ENCODE measurements at places on chromosomes 1 and 21.

GRCh38 chr1:45051005-45051772, 39.1 kb downstream of the UROD start:
- no peak for DNase-seq

GRCh38 chr1:37017720-37018119, 16.6 kb downstream of the GRIK3 start:
- no peak for DNase-seq

- DNase-seq: no peak
Measured at GRCh38 chr1:29700491-29700890, 464.2 kb downstream of the PTPRU start.

- no peak for DNase-seq
Measured at GRCh38 chr1:236156512-236157208, 14.3 kb downstream of the GPR137B start.

DNA sequence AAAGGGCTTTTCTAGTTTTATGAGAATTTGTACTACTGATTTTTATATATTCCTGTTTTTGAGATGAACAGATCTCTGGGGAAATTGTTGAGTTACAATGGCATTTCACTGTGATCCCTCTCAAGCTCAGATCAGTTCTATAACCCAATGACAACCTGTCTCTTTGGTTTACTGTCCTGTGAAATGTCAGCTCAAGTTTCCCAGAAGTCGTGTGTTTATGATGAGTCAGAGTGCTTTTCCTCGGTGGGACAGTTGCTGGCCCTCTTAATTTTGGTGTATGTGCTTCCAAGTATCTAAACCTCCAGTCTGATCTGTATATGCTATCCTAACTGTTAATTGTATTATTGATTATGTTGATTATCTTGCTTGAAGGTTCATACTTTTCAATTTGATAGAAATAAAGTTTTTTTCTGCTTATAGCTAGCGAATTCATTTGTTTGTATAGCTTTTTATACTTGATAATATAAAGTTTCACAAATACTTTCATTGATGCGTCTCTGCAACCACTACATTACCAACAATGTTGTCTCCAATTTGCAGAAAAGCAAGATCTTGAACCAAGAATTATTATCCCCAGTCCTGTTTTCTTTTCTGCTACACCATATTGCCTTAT, 77.5 kb upstream of the DNAJC6 start:
- no peak for DNase-seq

- no peak for DNase-seq
Measured at GRCh38 chr1:198168227-198168626, 11.4 kb downstream of the NEK7 start.

DNA sequence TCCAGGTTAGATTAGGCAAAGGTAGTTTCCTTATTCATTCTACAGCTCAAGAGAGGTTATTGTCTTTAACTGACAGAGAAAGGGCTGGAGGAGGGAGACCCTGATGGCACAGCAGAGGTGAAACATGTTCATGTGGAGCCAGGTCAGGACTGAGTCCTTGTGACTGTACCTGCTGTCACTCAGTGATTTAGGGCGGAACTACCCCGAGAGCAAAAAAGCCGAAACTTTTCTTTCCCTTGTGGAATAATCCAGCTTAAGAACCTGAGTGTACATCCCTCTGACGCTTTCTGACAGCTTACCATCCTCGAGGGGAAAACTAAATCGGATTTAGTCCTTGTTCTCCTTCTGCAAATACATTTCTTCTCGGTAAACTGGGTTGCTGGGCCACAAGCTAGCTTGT, 273.2 kb downstream of the BACH1 start:
- no peak for DNase-seq
